Neural crest cell (in vitro differentiated cells): ENCODE measurements at places on chromosomes 5 and 9. TPM values are rescaled to one million over a fixed set of nuclear protein-coding genes. Genes with fewer than 3 reads are reported as not detected.

- DNase-seq, result peak; percentile 59
Measured at GRCh38 chr9:129334105-129334935, 156.3 kb upstream of the IER5L start.

HK3 gene
- not detected in 2 replicates for total RNA-seq

GRCh38 chr9:133581513-133582343 is 27.5 kb downstream of the FAM163B start:
- DNase-seq, result no peak

SPATA6L gene
- total RNA-seq, result 0.44 and 1.3 TPM in 2 replicates

DNA sequence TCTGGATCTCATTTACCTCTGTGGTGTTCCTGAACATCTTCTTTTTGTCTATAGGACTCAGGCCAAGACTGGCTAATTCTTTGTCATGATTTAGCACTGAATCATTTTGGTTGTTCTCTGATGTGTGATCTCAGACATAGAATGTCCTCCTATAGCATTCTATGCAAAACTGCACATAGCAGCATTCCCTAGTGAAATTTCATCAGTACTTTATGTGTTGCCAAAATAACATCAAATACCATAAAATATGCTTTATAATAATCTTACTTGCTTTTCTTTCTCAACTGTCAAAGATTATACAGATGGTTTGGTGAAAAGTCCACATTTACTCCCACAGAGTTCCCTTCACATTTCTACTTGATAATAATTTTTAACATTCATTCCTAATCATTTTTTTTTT is 115.7 kb upstream of the MPDZ start:
- DNase-seq, result no peak

KIF4B gene
- total RNA-seq, result not detected in 2 replicates

DNA sequence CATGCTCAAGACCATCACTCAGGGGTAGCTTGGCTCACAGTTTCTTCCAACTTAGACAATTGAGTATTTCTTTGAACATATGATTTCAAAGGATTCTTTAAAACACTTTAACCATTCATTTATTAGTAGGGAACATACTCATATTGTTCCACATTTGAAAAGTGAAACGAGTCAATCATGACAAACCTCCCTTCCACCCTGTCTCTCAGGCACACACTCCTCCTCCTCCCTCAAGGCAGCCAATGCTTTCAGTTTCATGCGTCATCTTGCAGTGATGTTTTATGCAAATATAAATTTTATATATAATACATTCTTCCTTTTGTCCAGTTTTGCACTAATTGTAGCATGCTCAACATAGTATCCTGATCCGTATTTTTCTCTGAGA is 126.0 kb upstream of the BOD1 start:
- DNase-seq, result no peak

MUSK gene
- total RNA-seq, result not detected in 2 replicates
